ENCODE measurements at places on chromosomes 1 and 21. TPM values are rescaled to one million over a fixed set of nuclear protein-coding genes. Genes with fewer than 3 reads are reported as not detected.

The MTF1 gene
- 1.6 TPM for polyA plus RNA-seq

The AMPD1 gene
- polyA plus RNA-seq, result not detected

The IL12RB2 gene
- 3.8 TPM for polyA plus RNA-seq

The CYP4X1 gene
- polyA plus RNA-seq, result 42.0 TPM

The PSMG1 gene
- 69.6 TPM for polyA plus RNA-seq

The RPTN gene
- polyA plus RNA-seq, result not detected

Measured in Purkinje cell (primary cell).